ENCODE measurements at places on chromosomes 3 and 15.

- DNase-seq: no peak
These were observed 42.0 kb upstream of the CHRM5 start for GRCh38 chr15:33926260-33926659.

DNA sequence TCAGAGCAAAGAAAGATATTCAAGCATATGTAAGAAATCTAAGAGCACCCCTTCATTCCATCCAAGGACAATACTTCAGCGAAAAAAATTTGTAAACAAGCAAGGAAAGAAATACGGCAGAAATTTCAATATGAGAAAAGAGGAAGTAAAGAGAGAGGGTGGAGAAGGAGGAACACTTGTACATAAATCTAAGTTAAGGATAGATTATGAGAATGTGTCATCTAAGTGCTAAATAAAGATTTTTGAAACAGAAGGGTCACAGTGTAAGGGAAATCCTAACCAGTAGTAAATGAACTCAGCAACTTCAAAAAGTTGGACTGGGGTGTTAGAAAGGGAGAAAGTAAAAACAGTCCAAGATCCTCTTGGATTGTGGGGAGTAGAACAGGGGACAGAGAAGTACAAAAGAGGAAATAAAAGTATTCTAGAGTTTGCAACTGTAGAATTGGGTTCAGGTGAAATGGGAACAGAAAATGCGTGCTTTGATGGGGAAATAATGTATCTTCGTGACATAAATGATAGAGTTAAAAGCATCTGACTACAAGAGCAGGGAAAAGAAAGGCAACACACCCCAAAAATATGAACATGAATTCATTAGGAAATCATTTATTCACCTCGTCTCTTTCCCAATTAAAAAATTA is 68.5 kb upstream of the ATP13A5 start:
- DNase-seq: no peak

DNA sequence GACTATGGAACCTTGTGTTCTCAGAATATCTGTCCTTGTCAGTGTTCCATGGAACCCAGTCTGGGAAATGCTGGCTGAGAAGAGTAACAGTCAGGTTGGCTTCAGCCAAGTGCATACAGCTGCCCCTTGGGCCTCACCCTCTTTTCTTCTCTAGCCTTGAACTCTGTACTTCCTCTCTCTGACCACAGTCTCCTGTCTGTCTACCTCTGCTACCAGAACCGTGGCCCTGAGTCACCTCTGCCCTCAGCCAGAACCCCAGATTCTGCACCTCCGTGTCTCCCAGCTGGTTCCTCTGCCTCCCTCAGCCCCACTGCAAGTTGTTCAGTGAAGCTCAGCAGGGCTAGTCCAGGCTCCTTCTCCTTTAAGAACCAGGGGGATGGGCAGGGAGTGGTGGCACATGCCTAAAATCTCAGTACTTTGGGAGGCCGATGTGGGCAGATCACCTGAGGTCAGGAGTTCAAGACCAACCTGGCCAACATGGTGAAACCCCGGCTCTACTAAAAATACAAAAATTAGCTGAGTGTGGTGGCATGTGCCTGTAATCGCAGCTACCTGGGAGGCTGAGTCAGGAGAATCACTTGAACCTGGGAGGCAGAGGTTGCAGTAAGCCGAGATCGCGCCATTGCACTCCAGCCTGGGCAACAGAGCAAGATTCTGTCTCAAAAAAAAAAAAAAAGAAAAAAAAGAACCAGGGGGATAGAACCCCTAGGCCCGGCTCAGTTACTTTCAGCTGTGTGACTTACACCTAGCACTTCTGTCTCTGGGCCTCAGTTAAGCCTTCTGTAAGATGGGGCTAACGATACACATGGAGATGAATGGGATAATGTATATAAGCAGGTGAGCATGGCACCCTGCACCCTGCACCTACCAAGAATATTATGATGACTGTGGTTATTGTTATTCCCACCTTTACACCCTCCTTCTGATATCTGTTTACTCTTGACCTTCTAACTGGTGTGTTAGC is 24.3 kb upstream of the TATDN2 start:
- peak; percentile 7 for DNase-seq

GRCh38 chr3:124777762-124778470 is 47.7 kb downstream of the UMPS start:
- DNase-seq: no peak

GRCh38 chr3:111812701-111813100 is 46.4 kb upstream of the PHLDB2 start:
- no peak for DNase-seq

DNA sequence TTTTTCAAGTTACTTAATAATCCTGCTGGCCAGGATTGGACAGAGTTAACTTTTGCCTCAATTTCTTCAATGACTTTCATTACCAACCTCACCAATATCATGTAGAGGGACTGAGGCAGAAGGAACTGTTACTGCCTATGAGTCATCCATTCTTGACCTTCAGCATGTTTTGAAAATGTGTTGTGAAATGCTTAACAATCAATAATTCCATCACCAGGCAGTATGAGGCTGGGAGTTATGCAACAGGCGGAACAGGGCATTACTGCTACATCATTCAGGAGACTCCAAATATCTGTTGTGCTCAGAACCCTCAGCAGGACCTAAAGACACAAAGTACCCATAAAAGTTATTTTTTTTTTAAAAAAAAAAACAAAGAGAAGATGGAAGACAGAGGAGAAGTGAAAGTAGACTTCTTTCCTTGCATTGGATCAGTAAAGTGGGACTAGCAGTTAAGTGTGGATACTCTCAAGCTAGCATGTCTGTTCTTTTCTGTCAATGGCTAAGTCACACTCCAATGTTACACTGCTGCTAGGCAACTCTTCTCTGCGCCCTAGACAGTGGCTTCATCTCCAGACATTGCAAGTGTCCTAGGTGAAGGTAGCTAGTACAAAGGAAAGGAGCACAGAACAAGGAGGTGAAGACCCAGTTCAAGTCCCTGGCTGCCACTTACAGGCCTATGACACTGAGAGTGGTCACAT is 184.9 kb upstream of the LPP start:
- DNase-seq: no peak

DNA sequence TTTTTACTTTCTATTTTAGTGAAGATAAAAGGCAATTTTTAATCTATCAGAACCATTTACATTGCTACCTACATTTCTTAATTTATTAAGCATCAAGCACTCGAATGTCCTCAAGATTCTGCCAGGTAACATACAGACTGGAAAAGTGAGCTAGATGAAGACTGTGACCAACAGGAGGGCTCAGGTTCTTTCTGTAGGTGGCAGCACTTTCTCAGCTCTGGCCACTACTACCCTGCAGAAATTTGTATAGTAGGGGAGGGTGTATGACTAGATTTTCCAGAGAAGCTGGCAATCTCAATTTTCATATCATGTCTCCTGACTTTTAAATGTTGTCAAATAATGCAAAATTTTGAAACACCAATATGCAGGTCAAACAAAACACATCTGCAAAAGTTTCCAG is 165.0 kb upstream of the SUCLG2 start:
- no peak for DNase-seq

- DNase-seq: no peak
These were observed 58.5 kb upstream of the SLC24A5 start for GRCh38 chr15:48062148-48062872.

- DNase-seq: no peak
These were observed 266.6 kb downstream of the CGGBP1 start for GRCh38 chr3:87792198-87792533.
